ENCODE measurements at places on chromosomes 16 and 17.

- no peak for ATAC-seq
Measured at GRCh38 chr16:55655381-55655896, 349 bp upstream of the SLC6A2 start.

DNA sequence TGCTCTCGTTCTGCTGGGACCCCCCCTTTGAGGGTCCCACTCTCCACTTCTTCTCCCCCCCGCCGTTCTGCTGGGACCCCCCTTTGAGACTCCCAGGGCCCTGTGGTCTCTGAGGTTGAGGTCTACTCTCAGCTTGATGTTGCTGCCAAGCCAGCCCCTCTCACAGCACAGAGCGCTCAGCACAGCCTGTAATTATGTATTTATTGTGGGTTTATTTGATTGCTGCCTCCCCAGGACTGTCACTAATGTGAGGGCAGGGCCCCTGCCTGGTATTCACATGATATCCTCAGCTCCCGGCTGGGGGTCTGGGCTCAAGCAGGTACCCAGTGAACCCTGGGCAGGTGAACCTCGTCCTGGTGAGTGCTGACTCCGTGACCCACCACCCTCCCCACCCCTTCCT is 35.4 kb downstream of the ACTG1 start:
- no peak for ATAC-seq

- no peak for ATAC-seq
Measured at GRCh38 chr17:72590382-72590781, 469.6 kb downstream of the SOX9 start.

DNA sequence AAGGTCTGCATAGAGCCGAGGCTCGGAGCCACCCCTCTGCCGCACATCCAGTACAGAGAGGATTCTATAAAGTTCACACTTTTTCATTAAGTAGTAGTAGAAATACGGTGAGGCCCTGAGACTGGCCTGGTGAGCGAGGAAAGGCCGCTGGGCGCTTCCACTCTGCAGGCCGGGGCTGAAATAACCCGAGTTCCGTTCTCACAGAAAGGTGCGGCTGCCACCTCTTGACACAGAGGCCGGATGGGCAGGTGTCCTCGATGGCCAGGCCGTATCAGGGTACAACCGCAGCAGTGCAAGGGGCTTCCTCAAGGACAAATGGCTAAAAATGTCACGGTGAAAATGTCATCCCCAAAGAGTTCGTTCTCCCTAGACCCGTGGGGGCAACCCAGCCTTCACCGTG is 770 bp upstream of the PCYT2 start:
- ATAC-seq = no peak

- ATAC-seq = no peak
Measured at GRCh38 chr16:27287051-27287811, 18.7 kb upstream of the NSMCE1 start.

DNA sequence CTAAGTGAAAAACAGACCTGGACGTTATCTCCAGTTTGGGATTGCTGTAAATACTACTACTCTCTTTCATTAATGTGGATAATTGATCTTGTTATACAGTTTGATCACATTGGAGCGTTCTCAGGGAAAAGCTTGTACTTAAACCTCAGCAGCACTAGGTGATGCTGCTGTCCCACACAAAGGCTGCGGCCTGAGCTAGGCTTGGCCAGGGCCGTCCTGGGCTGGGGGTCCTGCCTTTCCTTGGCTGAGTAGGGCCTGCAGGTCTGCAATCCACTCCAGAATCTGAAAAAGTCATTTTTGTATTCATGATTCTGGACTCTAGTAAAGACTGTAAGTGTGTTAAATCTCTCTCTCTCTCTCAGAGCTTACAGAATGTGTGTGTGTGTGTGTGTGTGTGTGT is 23.7 kb upstream of the PMFBP1 start:
- no peak for ATAC-seq

DNA sequence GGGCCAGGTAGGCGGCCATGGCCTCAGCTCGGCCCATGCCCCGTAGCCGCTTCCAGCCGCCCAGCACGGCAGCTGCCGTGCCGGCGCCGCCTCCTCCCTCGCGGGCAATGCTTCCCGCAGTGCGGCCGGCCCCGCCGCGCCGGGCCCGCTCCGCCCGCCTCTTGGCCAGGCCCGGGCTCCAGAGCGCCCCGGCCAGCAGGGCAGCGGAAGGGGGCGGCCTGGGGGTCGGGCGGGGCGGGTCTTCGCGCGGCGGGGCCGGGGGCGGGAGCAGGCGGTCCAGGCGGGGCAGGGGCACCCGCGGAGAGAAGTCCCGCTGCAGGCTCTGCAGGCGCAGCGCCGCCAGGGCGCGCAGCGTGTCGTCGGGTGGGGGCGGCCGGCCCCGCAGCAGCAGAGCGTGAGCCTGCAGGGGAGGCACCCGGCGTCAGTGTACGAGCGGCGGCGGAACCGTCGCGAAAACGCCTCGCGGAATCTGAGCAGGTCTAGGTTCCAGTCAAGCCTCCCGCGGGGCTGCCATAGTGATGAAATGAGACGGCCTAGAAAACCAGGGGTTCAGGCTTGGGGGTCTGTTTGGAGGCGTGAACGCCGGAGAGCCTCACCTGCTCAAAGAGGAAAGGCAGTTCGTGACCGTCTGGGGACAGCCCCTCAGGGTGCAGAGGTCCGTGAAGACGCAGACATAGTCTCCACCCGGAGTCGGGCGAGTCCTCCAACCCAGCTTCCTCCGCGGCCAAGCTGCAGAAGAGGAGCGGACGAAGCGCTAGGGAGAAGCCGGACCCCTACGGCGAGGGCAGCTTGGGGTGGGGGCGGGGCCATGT is 6.6 kb downstream of the PLEKHH3 start:
- peak; percentile 77 for ATAC-seq

- ATAC-seq = no peak
Measured at GRCh38 chr17:77756846-77757560, 201.5 kb upstream of the TNRC6C start.

GRCh38 chr17:48593126-48593829 is at the start of gene HOXB5:
Gene HOXB5, minus strand, starts transcription at chr17:48593779. Its CDS starts 97 bp downstream, at chr17:48593682.
- ATAC-seq = no peak

DNA sequence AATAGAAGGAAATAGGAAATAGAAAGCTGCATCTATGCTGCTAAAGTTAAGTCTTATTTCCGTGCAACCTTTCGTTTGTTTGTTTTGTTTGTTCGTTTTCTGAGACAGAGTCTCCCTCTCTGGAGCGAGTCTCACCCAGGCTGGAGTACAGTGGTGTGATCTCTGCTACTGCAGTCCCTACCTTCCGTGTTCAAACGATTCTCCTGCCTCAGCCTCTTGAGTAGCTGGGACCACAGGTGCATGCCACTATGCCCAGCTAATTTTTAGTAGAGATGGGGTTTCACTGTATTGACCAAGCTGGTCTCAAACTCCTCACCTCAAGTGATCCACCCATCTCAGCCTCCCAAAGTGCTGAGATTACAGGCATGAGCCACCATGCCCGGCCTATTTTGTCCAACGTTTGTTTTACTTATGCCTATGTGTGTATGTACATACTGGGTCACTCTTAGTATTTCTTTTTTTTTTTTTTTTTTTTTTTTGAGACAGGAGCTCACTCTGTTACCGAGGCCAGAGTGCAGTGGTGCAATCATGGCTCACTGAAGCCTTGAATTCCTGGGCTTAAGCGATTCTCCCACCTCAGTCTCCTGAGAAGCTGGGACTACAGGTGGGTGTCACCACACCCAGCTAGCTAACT is 16.8 kb downstream of the BMERB1 start:
- ATAC-seq = no peak

DNA sequence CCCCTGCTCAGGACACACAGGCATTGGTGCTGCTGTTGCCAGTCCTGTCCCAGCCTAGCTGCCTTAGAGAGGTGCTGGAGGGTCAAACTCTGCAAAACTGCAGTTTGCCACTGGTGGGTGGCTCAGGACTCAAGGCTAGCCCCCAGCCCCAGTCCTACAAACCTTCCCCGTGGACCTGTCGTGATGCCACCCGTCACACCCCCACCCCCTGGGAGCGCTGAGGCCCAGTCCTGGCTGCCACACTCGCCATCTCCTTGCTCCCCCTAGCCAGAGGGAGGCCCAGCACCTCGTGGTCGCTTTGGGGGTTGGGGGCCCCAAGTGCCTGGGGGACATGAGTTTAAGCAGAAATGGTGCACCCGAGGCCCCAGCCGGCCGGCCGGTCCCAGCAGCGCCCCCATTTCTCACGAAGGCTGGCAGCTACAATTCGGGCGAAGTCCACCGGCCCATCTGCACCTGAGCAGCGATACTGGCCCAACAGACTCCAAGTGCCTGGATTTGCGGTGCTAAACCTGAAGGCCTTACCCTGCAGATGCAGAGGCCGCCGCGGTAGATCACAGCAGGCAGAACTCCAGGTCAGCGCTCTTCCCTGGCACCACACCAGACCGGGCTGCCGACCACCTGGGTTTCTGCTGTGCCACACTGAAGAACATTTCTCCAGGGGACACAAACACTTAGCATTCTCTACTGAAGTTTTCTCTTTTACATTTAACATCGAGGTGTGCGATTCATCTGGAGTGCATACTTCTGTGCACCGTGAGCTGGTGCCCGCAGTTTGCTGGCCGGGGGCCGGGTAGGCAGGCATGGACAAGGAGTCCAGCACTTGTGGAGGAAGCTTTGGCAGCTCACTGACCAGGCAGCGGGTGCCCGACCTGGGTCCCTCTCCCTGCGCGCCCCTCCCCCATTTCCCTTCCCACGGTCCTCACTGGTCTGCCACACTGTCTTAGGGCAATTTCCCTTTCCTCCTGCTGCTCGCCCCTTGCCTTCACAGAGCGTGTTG is 130.0 kb downstream of the KCNJ12 start:
- no peak for ATAC-seq

DNA sequence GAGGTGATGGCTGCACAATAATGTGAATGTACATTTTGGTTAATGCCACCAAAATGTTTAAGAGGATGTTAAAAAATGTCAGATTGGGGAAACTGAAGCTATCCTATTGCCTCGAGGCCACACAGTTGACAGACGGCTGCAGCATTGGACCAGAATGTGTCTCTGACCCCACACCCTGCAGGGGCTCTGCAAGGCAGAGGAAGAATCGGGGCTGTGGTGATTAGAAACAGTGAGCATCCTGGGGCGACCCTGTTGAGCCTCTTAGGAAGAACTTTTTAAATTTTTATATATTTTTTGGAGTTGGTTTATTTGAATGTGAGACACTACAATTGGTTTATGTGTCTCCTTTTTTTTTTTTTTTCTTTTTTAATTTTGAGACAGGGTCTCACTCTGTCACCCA is 15.0 kb upstream of the ADORA2B start:
- no peak for ATAC-seq

DNA sequence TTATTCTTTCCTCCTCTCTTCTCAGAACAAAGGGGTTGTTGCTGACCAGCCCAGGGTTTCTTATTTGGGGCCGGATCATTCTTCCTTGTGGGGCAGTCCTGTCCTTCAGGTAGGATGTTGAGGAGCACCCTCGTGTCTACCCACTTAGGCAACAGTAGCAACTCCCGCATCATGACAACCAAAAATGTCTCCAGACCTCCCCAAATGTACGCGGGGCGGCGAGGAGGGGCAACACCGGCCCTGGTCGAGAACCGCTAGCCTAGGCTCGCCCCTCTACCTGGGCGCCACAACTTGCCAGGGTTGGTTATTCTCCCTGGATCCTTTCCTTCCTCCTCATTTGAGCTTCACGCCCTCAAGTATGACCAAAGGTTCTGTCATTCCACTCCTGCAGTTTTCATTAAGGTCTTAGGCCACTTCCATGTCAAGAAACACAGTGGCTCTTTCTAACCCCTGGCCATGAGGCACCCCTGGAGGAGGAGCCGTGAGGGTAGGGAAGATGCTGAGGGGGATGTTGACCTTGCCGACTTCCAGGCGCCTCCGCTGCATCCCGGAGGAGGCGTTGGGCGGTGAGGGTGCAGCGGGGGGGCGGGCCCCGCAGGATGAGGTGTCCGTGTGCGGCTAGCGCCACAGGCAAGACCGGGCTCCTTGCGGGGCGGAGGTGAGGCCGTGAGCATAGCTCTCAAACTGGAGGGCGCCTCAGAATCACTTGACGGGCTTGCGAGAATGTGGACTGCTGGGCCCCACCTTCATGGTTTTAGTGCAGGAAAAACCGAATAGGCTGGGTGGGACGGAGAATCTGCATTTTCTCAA is 712 bp upstream of the SPECC1 start:
- ATAC-seq = peak; percentile 55

DNA sequence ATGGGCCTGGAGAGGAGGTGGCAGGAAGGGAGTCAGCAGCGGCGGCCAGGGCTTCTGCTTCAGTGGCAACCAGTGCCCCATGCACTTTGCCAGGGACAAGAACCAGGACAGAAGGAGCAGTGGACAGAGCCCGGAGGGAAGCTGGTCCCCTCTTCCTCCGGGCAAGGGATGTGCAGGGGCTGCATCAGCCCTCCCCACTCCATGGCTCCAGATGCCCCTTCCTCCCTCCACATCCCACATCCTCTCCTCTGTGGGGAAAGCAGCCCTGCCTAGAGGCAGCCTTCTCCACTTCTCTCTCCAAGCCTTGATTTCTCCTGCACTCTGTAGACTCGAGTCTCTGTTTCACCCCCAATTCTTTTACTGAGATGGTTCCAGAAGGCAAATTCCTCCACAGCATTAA is 50.4 kb downstream of the AIPL1 start:
- no peak for ATAC-seq

DNA sequence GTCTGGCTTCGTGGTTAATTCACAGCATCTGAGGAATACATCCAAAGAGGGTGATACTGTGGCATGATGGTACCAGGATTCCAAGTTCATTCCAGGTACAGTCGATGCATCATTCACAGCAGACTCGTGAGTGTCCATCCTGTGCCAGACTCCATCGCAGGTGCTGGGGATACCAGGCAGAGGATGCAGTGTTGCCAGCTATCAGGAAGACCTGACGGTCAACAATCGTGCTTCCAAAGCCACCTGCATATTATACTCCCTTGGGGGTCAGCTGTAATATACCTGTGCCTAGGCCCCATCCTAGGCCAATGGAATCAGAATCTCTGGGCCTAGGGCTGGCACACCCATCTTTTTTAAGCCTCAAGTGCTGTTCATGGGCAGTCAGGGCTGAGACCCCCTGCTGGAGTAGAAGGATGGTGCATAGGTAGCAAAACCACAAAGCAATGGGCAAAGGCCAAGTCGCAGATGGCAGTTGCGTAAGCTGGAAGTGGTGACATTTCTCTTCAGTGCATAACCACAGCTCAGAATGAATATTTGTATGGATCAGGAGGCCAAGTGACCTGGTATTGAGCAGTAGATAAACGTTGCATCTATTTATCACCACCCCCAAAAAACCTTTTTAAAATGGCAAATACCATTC is 42.9 kb upstream of the C16orf78 start:
- ATAC-seq = no peak

DNA sequence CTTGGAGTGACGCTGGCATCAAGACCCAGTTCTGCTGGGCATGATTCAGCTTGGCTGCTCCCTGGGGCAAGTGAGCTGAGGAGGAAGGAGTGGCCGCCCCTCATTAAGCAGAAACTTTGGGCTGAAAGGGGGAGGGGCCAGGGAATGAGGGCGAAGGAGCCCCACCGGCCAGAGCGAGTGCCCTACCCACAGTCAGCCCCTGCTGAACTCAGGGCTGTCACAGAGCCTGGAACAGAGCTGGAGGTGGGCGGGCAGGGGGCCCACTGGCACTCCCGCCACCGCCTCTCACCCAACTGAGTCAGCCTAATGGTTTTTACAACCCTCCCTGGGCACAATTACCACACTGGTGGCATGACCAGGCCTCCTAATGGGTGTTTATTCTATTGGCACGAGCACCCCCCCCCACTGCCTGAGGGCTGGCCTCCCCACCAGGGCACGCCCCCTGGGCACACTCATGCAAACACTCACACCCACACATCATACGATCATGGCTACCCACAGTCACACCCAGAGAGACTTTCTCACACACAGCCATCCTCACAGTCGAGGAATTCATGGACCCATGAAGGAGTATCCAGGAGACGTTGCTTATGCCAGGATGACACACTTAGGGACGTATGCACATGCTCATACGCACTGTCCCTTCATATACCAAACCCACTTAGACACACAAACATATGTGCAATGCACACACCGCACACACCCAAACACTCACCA is 19.2 kb downstream of the UNC119 start:
- no peak for ATAC-seq

Measured in stimulated activated memory B cell treated with anti-CD40 and anti-IgM and Interleukin-4, amounts not matched to agents 10 μg/mL and 1 μg/mL and 100 μg/mL, for 72 hours (primary cell).